Cerebellum (tissue), 4 donors: ENCODE measurements at places on chromosomes 12 and 14.

DNA sequence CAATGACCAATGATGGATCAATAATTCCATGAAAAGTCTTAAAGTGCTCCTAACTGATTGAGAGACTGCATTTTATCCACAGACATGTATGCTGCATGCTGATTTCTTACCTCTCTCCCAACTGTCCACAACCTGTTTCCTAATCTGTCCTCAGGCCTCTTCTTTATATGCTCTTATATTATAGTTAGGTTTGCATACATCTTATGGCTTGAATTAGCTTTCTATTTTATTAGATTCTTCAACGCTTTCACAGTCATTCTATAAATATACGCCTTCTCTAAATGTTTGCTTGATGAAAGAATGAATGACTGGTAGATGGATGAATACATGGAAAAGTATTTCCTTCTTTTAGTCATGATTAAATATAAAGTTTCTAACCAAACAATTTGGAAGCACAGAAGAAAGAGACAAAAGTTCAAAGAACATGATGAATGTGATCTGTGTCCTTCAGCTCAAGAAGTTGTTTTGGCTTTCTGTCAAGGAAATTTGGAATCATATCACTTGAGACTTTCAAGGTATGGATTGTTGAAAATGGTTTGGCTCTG is 91.8 kb upstream of the NPAS3 start:
- DNase-seq = no peak

GRCh38 chr14:54627540-54628363 is 60.8 kb downstream of the SAMD4A start:
- DNase-seq = no peak

DNA sequence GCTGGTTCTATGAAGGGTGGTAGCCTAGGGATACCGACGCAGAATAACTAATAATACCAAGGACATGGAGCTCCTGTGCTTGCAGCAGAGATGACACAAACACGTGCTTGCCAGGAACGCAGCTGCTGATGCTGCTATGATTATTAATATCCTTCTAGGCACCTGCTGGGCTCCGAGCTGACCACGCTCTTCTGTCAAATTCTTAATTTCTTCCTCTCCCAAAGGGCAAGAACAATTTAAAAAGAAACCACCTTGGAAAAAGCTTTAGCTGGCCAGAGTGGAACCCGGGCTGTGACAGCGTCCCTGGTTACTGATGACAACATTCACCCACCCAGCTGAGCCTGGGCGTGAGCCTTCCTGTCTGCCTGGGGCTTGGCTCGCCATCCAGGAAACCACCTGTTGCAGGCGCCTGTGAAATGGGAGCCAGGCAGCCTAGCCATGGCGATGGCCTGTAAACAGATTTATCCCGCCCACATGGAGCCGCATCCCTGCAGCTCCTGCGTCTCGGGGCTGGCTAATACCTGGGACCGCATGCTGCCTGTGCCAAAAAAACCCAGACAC is 28.8 kb downstream of the CLMN start:
- DNase-seq = peak; percentile 68

- DNase-seq = no peak
These were observed 648.1 kb downstream of the FSCB start for GRCh38 chr14:43858981-43859380.

GRCh38 chr14:22846811-22847307 is 10.5 kb downstream of the MMP14 start:
- DNase-seq = no peak

DNA sequence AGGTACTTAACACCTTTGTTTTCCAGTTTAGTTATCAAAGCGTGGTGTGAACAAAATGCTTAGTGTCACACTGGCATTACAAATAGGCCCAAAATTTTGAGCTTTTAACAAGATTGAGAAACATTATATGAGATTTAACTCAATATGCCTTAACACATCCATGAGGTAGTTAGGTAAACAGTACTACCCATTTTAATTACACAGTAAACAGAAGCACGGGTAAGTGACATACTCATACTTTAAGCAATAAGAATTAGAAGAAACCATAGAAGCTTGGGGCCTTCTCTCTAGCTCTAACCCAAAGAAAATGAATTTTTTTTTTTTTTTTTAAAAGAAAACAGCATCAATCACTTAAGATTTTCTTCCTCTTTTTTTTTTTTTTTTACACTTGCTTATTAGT is 15.5 kb upstream of the PHLDA1 start:
- DNase-seq = no peak

DNA sequence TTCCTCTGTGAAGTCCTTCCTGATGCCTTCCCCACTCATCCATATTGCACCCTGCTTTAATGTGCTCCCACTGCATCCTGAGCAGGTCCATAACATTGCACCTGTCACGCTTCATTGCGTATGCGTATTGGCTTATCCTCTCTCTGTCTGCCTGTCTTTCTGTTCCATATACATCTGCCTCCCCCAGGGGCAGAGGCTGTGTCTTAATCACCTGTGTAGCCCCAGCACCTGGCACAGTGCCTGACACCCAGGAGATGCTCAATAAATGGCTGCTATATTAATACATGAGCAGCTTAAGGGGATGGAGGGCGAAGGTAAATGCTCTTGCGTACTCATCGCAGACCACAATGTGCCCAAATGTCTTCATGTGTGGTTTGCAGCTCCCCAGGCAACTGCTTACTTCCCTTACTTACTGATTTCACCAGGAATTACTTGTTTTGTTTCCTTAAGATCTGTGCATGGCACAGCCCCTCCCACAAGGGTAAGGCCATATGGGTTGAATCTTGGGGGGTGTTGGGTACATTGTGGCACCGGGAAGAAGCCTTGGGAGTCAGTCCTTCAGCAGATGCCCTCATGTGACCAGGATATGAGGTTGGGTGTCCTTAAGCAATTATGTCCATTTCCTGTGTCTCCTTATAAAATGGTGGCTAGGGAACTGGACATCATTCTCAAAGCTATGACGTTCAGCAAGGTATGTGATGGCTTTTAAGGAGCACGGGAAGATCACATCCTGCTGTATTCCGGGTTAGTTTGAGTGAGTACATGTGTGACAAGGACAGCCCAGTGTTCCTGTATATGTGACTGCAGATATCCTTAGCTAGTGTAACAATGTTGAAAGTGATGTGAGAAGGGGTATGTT is 848 bp upstream of the CPNE6 start:
- DNase-seq = peak; percentile 35

- DNase-seq = peak; percentile 76
These were observed 1.2 kb downstream of the CRY1 start for GRCh38 chr12:107091989-107092641.

DNA sequence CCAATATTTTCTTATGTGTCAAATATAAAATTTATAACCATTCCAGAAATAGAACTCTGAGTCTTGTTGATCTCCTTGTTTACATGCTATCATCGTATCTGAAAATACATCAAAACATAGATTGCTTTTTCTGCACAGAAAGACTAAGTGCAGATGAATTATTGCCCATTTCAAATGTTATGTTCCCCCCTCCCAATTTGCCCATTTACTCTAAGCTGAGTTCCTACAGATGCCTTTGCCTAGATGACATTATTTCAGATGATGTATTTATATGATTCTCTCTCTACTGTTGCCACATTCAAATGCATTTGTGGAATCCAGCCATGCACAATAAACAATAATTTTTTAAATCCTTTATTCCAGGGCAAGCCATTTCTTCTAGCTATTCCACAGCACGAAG is 810.1 kb upstream of the MGAT4C start:
- DNase-seq = no peak

- no peak for DNase-seq
These were observed at the start of gene NKX2-1 for GRCh38 chr14:36519431-36520321. TSS of gene NKX2-1 (minus strand) at chr14:36520232. CDS start at chr14:36520129, 103 bp downstream.

GRCh38 chr14:47917344-47917954 is 242.0 kb upstream of the MDGA2 start:
- no peak for DNase-seq

GRCh38 chr12:21615431-21615830 is 10.8 kb upstream of the GYS2 start:
- DNase-seq = no peak

GRCh38 chr14:61575126-61575525 is 120.2 kb upstream of the HIF1A start:
- no peak for DNase-seq

DNA sequence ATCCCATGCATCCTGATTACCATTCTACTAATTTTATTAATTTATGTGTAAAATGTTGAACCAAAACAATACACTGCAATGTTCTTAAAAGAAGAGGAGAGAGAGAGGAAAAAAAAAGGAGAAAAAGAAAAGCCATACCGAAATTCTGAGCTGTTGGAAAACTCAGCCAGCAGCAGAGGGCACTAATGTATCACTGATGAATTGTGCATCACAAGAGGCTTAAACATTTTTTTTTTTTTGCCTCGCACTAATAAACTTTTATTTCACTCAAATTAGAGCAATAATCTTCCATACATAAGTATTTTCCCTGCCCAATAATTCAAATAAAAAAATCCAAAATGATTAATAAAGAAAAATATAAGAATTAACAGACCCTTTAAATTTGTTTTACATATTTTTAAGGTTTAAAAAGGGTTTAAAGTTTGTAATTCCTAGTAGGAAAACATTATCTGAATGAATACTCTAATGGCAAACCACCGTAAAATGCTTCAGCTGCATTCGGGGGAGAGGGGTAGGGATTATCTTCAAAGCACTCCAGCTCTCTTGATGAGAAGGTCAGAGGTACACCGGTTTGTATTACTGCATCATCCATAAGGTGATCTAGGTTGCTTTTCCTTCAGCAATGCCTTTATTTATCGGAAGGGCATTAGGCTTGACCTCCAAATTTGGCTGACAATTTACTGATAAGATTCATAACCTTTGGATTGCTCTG is 41.9 kb downstream of the ATP23 start:
- peak; percentile 1 for DNase-seq

DNA sequence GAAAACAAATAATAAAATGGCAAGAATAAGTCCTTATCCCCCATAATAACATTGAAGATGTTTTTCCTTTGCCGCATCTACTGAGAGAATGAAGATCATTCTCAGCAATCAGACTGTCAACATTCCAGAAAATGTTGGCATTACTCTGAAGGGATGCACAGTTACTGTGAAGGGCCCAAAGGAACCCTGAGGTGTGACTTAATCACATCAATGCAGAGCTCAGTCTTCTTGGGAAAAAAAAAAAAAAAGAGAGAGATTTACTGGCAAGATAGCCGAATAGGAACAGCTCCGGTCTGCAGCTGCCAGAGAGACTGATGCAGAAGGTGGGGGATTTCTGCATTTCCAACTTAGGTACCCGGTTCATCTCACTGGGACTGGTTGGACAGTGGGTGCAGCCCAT is 41.3 kb upstream of the OR6J1 start:
- DNase-seq = no peak

DNA sequence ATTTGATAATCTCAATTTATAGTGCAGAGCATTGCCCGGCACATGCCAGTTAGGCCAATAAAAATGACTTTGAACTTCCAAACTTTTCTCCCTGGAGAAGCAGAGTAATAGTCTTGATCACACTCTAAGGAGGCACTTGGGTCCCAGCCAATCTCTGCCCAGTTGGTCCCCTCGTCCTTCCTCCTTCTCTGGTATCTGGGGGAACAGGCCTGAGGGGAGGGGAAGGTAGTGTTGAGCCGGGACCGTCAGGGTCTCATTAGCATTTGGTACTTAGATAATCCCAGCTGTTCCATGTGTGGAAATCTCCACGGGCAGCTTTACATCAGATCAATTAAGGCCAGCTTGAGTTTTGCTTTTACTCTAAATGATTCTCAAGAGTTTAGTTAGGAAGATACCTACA is 70.1 kb downstream of the ZNF641 start:
- DNase-seq = no peak

GRCh38 chr14:104494483-104494882 is 85.1 kb upstream of the C14orf180 start:
- no peak for DNase-seq

- no peak for DNase-seq
These were observed 11.7 kb upstream of the FLVCR2 start for GRCh38 chr14:75566752-75567151.

- no peak for DNase-seq
These were observed 11.2 kb downstream of the TBX3 start for GRCh38 chr12:114672817-114673168.

- no peak for DNase-seq
These were observed 4.7 kb downstream of the TMEM263 start for GRCh38 chr12:106960443-106960842.

GRCh38 chr12:77861317-77861716 is 30.6 kb downstream of the NAV3 start:
- DNase-seq = no peak

- no peak for DNase-seq
These were observed 17.7 kb downstream of the ATP2B1 start for GRCh38 chr12:89690925-89691324.

DNA sequence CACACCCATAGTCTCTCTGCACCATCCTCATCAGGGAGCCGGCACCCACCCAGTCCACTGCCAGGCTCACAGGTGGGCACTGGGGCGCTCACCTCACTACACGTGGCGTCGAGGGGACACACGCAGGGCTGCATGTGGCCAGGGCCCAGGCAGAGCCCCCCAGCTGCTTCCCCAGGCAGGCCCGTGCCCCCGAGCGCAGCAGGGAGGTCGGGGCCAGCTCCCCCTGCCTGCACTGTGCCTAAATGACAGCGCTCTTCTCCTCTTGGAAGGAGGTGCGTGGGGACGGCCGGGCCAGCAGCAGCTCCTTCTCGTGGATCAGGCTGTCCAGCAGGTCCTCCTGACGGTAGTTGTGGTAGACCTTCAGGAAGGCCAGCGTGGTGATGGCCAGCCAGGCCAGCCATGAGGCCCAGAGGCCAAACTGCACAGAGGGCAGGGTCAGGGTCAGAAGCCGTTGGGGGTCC is 11.3 kb downstream of the TMEM179 start:
- DNase-seq = no peak

GRCh38 chr14:60734465-60735242 is at the start of gene MNAT1:
TSS of gene MNAT1 (plus strand) at chr14:60734761. CDS start at chr14:60734863, 102 bp downstream.
- peak; percentile 67 for DNase-seq

- no peak for DNase-seq
These were observed 18.1 kb downstream of the TAMALIN start for GRCh38 chr12:52024845-52025230.

DNA sequence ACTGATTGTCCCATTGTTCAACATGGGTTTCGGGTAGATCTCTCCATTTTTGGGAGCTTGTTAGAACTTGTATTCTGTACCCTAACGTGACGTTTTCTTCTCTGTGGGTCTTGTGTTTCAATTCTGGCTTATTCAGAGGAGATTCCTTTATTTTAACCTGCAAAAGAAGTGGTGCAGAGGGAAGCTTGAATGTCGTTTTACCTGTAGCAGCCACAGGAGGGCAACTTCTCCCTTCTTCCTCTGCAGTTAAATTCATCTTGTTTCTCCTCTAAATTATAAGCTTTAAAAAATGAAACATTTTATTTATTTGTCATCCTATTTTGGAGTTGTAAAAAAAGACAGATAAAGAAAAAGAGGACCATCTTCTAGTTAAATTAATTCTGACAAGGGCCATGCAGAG is 13.7 kb upstream of the CLEC4D start:
- no peak for DNase-seq

GRCh38 chr12:99253068-99253467 is 394.5 kb upstream of the GARIN6 start:
- DNase-seq = no peak

DNA sequence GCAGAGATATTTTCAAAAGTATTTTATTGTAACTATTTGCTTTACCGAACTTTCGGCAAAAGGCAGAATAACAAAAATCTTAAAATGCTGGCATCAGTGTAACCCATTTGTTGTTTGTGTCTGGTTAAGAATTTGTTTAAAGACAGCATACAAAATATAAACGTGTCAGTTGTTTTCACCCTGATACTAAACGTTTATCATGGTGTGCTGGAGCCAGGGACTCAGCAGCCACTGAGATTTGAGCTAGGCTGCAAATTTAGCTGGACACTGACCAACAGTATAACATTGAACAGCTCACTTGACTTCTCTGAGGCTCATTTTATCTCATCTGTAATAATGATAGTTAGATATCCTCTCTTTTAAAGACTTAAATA is 183.7 kb downstream of the TMTC3 start:
- no peak for DNase-seq

GRCh38 chr12:82436354-82436753 is 78.0 kb downstream of the METTL25 start:
- no peak for DNase-seq
